ENCODE measurements at places on chromosomes 1 and 21.
A peak's percentile ranks its signal among the peaks of the same experiment; 100 is the strongest.

DNA sequence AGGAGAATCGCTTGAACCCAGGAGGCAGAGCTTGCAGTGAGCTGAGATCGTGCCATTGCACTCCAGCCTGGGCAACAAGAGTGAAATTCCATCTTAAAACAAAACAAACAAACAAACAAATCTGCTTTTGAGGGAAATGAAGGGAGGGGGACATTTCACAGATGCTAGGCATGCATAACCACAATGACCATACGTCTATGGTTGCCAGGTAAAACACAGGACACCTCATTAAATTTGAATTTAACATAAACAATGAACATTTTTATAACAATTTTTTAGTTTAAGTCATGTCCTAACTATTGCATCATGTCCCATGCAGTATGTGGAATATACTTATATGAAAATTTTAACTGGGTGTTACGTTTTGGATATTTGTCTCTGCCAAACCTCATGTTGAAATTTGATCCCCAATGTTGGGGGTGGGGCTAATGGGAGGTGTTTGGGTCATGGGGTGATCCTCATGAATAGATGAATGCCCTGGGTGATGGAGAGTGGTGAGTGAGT is 31.0 kb upstream of the ZBTB18 start:
- DNase-seq: no peak

DNA sequence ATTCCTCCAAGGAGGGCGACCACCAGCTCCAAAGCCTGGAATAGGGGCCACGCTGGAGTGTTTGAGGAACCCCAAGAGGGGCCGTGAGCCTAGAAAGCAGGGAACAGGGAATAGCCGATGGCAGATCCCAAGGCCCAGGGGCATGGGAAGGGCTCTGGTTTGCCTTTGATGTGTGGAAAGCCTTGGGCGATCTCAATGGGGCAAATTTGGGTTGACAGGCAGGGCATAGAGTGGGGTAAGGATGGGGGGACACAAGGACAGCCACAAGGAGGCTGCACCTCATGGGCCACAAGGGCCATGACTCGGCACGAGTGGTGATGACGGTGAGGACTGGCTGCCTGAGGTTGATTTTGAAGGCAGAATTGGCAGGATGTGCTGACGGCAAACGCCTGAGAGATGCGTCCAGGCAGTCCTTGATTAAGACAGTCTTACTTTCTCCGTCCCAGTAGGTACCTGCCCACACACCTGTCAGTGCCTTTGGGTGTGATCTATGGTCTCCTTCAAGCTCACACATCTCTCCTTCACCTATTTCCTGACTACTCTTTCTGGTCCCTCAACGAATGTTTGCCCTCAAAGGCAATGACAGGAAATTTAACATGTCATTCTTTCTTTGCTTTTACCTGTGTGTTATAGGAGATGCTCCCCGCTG is 2.0 kb upstream of the TMPRSS3 start:
- no peak for DNase-seq

GRCh38 chr1:76998582-76999223 is 131.4 kb downstream of the ST6GALNAC5 start:
- DNase-seq: no peak

DNA sequence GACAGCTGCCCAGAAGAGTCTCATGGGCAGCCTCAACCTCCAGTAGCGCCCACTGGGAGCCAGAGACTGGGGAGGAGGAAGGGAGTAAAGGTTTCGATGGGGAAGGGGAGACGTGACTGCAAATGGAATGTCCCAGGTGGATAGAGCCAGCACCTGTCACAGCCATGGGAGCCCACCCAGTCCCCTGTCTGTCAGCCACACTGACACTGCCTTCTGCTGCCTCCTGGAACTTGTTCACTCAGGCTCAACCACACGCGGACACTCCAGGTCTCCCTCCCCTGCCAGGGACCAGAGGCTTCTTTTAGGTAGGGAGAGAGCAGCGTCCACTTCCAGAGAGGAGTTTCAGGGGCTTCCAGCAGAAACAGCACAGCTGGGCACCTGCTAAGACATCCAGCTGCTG is 346.3 kb downstream of the NPHP4 start:
- DNase-seq: no peak

DNA sequence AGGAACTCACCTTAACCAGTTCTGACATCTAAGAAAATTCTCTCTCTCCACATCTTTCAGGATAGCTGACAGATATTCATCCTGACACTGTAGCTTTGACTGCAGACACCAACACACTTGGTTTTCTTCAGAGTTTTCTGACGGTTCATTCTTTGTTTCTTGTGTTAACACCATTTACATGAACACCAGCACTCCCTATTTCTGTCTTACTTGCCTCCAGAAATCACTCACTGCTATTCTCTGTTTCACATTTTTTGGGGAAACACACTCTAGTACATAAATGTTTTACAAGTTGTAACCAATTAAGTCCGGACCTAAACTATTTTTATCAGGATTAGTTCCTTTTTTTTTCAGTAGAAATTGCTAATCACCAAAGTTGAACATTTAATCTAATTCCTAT is 15.4 kb downstream of the FLVCR1 start:
- no peak for DNase-seq

DNA sequence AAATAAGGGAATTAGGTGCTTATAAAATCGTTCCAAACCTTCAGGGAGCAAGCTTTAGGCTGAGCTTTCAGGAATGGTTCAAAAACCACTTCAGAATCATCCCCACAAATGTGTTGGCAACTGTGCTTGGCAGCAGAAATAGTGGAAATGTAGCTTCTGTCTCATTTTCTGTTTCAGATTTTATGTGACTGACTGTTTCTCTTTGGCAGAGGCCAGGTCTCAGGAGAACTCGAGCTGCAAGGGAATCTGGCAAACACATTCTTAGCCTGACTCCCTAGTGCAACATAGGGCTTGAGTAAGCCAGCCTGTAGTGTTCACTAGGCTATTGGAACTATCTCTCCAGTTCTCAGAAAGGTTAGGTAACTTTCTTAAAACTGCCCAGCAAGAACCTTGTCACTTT is 128.6 kb downstream of the PLA2G4A start:
- DNase-seq: no peak

DNA sequence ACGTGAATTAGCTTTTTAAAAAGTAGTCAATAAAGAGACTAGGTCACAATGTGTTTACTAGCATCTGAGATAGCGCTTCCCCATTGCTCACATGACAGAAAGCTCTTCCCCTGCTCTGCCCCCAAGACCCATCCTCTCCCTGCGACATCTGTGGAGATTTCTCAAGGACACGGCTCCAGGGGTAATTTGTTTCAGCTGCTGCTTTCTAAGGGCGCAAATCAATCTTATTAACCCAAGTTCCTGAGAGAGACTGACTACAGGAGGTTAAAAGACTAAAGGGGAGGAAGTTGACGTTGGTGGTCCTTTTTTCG is at the start of gene MYOCOS:
Gene MYOCOS, plus strand, starts transcription at position 92 of the 311 bp plus-strand sequence. CDS start 1,641 bp downstream, outside the sequence.
- no peak for DNase-seq

- DNase-seq: no peak
Measured at GRCh38 chr1:109412551-109412950, 13.7 kb downstream of the PSMA5 start.

DNA sequence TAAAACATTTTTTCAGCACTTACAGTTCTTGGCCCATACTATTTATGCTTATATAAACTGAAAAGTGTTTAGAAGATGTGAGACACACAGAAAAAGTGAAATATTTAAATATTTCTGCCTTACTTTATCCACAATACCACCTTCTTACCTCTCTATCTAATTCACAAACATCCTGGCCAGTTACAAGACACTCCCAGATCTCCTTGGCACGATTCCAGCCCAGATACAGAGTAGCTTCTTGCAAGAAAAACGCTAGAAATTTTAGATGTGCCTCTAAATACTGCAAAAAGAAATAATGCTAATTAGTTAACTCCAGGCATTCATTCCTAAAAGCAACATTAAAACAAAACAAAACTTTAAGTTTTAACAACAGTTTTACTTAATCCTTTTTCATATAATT is 68.4 kb downstream of the USP24 start:
- no peak for DNase-seq

- no peak for DNase-seq
Measured at GRCh38 chr1:32618673-32619221, 31.6 kb downstream of the ZBTB8OS start.

- no peak for DNase-seq
Measured at GRCh38 chr1:33836911-33837310, 27.0 kb upstream of the HMGB4 start.

GRCh38 chr1:187894349-187894748 is 1065.6 kb downstream of the PLA2G4A start:
- no peak for DNase-seq

GRCh38 chr1:188463919-188464318 is 1635.2 kb downstream of the PLA2G4A start:
- no peak for DNase-seq

- no peak for DNase-seq
Measured at GRCh38 chr1:211825980-211826379, 4.6 kb downstream of the LPGAT1 start.

DNA sequence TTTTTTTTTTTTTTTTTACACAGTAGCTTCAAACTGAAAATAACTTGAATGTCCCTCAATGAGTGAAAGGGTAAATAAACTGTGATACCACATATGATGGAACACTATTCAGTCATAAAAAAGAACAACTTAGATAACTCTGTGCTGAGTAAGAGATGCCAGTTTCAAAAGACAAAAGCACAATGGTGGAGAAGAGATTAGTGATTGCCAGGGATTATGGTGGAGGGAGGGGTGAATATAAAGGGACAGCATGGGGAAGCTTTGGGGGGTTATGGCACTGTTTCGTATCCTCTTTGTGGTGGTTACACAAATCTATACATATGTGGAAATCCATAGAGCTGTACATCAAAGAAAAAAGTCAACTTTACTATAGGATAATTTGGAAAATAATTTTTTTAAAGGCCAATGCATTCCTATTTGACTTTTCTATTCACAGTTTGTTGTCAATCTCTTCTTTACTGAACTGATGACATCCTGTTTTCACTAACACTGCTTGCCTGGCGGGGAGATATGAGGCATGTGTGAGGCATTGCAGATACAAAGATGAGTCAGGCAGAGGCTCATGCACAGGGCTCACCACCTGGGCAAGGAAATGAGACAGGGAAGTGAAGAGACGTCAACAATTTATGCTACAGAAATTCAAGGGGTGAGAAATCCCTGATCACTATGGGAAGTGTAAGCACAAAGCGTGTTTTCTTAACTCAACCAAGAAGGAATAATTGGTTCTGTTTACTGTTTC is 302.7 kb downstream of the DUSP10 start:
- DNase-seq: peak; percentile 72

- DNase-seq: no peak
Measured at GRCh38 chr1:231284441-231284840, 43.4 kb downstream of the GNPAT start.

GRCh38 chr1:17776426-17776825 is 21.3 kb downstream of the ACTL8 start:
- DNase-seq: no peak

DNA sequence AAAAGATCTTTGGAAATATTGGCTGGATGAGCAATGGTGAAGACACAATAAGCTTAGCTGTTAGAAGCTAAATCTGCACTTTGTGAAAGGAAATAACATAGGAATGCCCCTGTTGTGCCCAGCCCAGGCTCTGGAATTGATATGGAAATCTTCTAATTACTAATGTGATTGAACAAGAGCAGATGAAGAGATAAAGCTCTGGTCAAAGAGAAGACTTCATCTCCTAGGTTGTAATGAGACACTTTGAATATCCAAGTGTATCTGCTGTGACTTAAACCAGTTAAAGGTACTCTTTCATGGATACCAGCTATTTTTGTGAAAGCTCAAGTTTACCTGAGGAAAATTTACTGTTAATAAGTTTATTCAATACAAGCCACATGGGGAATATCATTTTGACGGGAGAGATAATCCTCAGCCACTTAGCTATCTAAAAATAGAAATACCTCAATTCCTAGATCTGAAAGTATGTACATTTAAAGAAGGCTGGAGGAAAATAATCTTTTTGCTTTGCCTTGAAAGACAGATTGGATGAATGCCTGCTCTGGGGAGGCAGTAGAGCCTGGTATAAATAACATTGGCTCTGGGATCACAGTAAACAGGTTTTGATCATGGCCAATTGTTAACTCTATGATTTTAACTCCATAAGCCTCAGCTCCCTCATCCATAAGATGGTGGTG is 494.0 kb upstream of the B3GALT2 start:
- no peak for DNase-seq

DNA sequence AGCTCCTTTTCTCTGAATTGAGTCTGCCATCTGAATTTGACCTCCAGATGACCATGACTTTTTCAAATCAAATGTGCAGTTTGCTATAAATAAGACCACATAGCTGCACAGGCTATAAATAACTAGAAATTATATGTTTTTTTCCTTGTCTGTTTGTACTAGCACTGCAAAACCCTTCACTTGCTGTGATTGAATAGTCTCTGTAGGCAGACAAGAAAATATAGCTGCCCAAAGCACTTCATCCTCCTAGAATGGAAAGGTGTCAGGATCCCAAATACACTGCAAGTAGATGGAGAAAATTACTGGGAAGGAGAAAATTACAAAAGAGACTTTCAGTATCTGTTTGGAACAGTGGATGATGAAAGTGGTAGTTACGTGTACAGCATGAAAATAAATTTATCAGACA is 175.8 kb downstream of the APP start:
- no peak for DNase-seq

DNA sequence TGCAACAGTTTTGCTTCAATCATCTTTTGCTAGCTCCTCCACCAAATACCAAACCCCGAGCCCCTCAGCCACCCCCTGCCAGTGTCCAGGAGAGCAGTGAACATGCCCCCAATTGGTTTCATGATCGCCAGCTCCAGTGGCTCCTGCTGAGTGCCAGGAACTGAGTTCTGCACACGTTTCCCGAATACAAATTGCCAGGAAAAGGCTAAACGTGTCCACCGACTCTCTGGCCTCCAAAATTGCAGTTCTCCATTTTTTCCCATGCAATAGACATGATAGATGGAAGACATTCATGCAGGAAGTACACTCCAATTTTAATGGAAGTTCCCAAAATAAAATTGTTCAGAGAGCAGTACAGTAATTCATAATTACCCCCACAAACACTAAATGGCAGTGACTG is 101.3 kb downstream of the SPSB1 start:
- DNase-seq: no peak

DNA sequence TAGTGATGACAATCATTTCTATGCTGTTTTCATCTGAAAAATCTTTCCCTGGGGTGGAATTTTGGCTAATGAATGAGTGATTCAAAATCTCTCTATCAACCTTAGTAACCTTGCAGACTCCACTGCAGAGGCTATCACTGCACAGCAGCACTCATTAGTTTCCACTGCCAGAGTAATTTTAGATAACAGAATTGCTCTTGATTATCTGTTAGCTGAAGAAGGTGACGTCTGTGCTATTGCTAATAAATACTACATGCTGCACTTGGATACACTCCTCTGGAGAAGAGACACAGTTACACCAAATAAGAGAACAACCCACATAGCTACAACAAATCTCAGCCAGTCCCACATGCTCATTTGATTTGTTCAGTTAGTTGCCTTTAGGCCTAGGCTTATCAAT is 1348.4 kb downstream of the NCAM2 start:
- no peak for DNase-seq

GRCh38 chr1:37795340-37796125 is 1.9 kb downstream of the MANEAL start:
- DNase-seq: no peak

GRCh38 chr1:201329801-201330200 is 46.5 kb downstream of the PKP1 start:
- DNase-seq: no peak

Measured in glomerular endothelial cell (primary cell).